Mammary epithelial cell (primary cell): ENCODE measurements at places on chromosomes 1 and 21.

GRCh38 chr1:216458812-216459211 lies 35.6 kb upstream of the USH2A start:
- peak; percentile 5 for DNase-seq

DNA sequence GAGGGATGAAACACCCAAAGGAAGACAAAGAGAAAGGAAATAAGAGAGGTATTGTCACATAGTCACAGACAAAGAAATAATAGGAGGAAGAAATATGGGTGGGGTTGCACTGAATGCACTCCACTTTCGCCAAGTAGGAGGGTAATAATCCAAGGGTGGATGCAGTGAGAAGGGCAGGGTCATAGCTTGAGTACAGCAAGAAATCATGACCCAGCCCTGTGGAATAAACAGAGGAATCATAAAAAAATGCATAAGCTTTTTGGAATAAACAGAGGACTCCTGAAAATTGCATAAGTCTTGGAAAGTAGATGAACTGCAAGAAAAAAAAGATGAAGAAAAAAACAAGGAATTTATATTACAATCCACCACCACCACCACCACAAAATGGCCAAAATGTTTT lies 53.1 kb upstream of the CD55 start:
- no peak for DNase-seq

DNA sequence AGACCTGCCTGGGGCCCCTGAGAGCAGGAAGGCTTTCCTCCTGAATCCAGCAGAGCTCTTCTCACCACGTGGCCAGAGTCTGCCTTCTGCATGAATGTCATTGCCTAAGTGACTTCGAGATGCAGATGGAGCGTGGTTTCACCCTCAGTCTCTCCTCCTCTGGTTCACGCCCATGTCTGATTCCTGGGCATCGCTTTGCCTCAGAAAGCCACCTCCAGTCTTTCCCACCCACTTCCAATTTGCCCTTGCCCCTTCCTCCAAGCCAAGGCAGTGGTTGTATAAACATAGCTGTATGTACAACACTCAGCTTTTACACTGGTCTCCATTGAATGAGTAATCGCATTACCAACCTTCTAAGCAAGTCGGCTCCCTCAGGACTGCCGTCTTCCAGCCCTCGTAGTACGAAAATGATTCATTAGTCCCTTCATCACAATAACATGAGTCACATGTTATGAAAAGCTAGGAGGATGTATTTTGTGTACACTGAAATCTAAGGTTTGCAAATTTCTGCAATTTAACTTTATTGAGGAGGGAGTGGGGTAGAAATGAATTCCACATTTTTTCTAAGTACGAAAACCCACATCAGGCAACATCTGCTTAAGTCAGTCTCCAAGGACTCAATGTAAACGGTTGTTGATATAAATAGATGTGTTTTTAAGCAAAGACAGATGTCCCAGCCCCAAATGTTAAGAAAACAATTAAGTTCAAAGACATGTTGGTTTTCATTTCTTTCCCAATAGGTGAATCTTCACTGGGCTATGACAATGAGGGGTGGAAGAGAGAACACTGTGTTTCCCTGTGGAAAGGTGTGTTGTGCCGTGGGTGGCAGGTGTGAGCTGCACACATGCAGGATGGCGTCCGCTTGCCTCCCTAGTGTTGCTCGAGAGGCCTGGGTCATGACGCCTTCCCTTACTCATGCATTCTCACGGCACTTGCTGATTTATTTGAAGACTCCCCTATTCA lies 32.3 kb upstream of the ETS2 start:
- DNase-seq, result peak; percentile 92

DNA sequence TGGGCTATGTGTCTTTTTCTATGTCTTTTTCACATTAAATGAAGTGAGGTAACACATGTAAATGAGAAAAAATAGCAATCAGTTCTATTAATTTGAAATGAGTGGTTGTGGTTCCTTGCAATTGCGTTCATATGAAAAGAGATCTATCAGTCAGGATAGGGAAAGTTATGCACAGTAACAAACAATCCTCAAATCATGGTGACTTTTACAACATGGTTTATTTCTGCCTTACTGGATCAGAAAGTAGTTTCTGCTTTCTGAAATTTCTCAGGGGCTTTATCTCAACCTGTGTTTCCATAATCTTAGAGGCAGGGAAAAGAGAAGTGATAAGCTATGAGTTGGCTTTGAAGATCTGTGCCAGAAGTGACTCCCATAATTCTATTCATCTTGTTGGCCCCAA lies 39.0 kb downstream of the DOP1B start:
- no peak for DNase-seq

GRCh38 chr1:47424336-47424982 lies 8.4 kb downstream of the FOXE3 start:
- DNase-seq, result peak; percentile 48

- DNase-seq, result no peak
Measured at GRCh38 chr1:114564141-114564540, 17.3 kb downstream of the BCAS2 start.

DNA sequence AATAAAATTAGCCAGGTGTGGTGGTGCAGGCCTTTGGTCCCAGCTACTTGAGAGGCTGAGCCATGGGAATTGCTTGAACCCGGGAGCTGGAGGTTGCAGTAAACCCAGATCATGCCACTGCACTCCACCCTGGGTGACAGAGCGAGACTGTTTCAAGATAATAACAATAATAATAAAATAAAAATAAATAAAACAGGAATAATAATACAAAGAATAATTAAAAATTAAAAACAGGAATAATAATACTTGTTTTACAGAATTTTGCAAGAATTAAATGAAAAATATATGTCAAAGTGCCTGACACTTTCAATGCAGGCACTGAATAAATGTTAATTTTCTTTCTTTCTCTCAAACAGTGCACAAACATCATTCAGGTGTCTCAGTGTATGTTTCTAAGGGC lies 26.5 kb upstream of the CTH start:
- no peak for DNase-seq

GRCh38 chr1:53305650-53306049 lies 22.2 kb downstream of the LRP8 start:
- no peak for DNase-seq

- DNase-seq, result no peak
Measured at GRCh38 chr1:226659641-226660040, 79.4 kb downstream of the ITPKB start.

GRCh38 chr1:21530368-21531016 lies 21.3 kb downstream of the ALPL start:
- DNase-seq, result no peak

DNA sequence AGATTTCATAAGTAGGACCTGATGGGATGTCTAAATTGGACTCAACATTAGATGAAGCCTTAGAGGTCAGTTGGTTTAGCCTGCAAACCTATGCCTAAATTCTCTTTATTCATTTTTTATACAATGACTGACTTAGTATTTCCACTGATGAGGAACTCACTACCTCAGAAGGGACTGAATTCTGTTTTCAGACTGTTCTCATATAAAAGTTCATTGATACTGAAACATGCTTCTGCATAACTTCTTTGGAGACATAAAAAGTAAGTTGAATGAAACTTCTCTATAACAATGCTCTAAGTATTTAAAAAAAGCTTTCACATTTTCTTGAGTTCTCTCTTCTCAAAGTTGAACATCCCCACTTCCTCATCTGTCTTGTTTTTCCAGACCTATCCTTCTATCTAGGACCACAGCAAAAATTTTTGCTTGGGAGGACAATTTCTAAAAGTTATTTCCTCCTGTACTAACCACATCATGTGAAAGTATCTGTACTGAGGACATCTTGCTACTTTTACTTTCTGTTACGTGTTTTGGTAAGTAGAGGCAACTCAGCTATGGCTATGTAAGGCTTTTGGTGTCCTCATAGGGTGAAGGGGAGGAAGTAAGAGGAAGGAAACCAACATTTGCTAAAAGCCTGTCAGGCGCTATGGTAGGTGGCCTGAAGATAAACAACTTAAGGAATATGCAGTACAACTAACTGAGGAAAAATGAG lies 64.1 kb downstream of the USP24 start:
- no peak for DNase-seq

GRCh38 chr1:2523891-2524609 lies 2.3 kb downstream of the PANK4 start:
- no peak for DNase-seq

- no peak for DNase-seq
Measured at GRCh38 chr1:23185381-23185780, 16.7 kb upstream of the LUZP1 start.

- no peak for DNase-seq
Measured at GRCh38 chr1:54107131-54107530, 45.7 kb downstream of the CDCP2 start.

DNA sequence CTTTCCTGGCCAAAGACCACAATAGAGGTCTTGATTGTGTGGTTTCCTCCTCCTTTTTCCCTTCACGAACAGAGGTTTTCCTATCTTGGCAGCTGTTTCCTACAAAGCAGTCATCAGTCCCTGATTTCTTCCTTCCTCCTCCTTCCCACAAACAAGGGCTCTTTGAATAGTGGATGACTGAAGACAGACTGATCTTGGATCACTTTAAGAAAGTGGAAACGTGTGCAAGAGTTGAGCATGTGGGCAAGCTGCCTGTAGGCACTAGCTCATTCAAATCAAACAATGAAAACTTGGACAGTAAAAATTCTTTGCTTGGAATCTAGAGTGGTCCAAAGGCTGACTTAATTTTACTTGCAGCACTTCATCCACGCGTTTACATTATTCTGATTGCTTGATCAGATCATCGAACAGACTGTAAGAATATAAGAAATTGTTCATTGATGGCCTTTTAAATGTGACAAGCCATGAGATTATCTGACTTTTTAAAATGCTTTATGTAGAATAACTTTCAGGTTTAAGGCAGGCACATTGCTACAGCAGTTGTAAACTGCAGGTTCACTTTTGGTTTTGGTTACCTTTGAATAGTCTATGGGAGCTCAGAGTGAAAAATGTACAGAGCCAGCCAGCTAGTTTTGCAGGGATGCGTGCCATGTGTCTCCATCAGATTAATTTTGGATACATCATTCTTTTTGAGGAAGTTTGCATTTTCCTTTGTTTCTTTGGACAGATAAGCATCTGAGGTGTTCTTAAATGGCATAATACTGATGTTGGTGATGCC lies 34.4 kb downstream of the ADGRL2 start:
- DNase-seq, result peak; percentile 46
